Activated CD4-positive, alpha-beta memory T cell treated with anti-CD3 and anti-CD28 coated beads, Interleukin-2, amount 10 ng/mL, durations not matched to agents 7 days and 5 days (primary cell): ENCODE measurements at places on chromosomes 11 and 22. TPM values are rescaled to one million over a fixed set of nuclear protein-coding genes. Genes with fewer than 3 reads are reported as not detected.

The TPBGL gene
- total RNA-seq: 0.38 TPM

The PLAAT5 gene
- not detected for total RNA-seq

The C11orf91 gene
- total RNA-seq: not detected

The JHY gene
- 1.7 TPM for total RNA-seq

The PLAAT4 gene
- 106 TPM for total RNA-seq

DNA sequence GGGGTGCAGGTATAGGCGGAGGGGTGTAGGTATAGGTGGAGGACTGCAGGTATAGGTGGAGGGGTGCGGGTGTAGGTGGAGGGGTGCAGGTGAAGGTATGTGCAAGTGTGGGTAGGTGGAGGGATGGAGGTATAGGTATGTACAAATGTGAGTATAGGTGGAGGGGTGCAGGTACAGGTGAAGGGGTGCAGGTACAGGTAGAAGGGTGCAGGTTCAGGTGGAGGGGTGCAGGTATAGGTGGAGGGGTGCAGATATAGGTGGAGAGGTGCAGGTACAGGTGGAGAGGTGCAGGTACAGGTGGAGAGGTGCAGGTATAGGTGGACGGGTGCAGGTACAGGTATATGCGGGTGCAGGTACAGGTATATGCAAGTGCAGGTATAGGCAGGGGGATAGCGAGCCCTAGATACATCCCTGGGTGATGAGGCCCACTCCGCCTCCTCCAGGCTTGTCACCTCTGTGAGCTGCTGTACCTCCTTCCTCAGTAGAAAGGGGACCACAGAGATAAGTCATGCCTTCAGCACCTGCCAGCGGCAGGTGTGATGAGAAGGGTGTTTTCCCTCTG lies 17.2 kb downstream of the LINC01488 start:
- H3K36me3 ChIP-seq: no peaks in the 10 kb centered on the region
- DNase-seq: no peak
- no peak overlapping the region for H3K27ac ChIP-seq
- no peaks in the 10 kb centered on the region for H3K4me1 ChIP-seq

- H3K4me3 ChIP-seq: no peak overlapping the region
- no peaks in the 10 kb centered on the region for H3K36me3 ChIP-seq
- H3K27me3 ChIP-seq: no peaks in the 10 kb centered on the region
- DNase-seq: no peak
- H3K4me1 ChIP-seq: no peaks in the 10 kb centered on the region
Measured at GRCh38 chr11:114612686-114613085, 17.1 kb upstream of the NXPE4 start.

- H3K4me3 ChIP-seq: no peak overlapping the region
- H3K27me3 ChIP-seq: no peaks in the 10 kb centered on the region
- peaks cover 3% of the 10 kb centered on the region for H3K36me3 ChIP-seq
- peak; percentile 67 for DNase-seq
Measured at GRCh38 chr11:71977743-71978418, 20.8 kb upstream of the IL18BP start.

GRCh38 chr11:1228921-1229451 lies 6.1 kb downstream of the MUC5B start:
- no peak for DNase-seq
- H3K36me3 ChIP-seq: no peaks in the 10 kb centered on the region
- no peak overlapping the region for H3K4me3 ChIP-seq
- H3K4me1 ChIP-seq: no peaks in the 10 kb centered on the region

- H3K36me3 ChIP-seq: no peaks in the 10 kb centered on the region
- H3K27ac ChIP-seq: no peak overlapping the region
- peaks cover 15% of the 10 kb centered on the region for H3K27me3 ChIP-seq
- no peaks in the 10 kb centered on the region for H3K4me1 ChIP-seq
- H3K4me3 ChIP-seq: no peak overlapping the region
- DNase-seq: no peak
Measured at GRCh38 chr11:63214093-63214492, 29.3 kb downstream of the SLC22A25 start.

GRCh38 chr11:79185351-79185750 lies 255.5 kb downstream of the TENM4 start:
- no peak for DNase-seq
- H3K4me3 ChIP-seq: no peak overlapping the region
- peaks cover 2% of the 10 kb centered on the region for H3K27me3 ChIP-seq
- no peak overlapping the region for H3K27ac ChIP-seq
- H3K4me1 ChIP-seq: no peaks in the 10 kb centered on the region
